ENCODE measurements at places on chromosomes 6 and 20.

DNA sequence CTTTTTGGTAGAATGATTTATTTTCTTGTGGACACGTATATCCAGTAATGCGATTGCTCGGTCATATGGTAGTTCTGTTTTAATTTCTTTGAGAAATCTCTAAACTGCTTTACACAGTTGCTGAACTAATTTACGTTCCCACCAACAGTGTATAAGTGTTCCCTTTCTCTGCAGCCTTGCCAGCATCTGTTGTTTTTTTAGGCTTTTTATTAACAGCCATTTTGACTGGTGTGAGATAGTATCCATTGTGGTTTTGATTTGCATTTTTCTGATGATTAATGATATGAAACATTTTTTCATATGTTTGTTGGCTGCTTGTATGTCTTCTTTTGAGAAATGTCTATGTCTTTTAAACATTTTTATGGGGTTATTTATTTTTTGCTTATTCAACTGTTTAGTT, 196.7 kb downstream of the MOXD1 start:
- DNase-seq: no peak

GRCh38 chr6:56864171-56864616, 90.7 kb upstream of the BEND6 start:
- DNase-seq: no peak

DNA sequence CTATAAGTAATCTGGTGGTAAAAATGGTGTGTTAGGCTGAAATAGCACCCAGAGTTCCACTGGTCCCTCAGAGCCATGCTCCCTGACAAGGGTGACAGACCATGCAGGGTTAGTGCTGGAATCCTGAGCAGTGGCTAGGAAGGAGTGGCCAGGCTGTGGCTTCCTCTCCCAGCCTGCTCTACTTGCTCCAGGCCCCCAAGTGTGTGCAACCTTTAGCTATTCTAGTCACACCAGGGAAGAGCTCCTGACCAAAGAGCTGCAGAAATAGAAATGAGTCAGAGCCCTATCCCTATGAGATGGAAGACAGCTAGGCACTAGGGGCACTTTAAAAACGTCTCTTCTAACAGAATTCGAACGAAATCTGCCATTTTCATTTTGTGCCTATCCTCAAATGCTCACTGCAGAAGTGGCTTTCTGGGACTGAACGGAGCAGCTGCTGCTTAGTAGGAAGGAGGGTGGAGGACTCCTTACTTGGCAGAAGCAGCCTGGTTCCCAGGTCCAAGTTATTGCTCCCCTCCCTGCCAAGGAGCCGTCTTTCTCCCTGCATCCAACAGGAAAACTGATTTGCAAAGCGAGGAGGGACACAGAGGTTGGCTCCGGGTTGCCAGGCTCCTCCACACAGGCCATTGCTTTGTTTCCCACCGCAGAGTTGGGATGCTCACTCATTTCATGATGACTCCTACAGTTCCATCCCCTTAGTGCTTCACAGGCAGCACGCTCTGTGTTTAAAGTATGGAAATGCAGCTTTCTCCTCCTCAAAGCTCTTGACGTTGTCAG, 754.5 kb downstream of the C6orf118 start:
- DNase-seq: no peak

DNA sequence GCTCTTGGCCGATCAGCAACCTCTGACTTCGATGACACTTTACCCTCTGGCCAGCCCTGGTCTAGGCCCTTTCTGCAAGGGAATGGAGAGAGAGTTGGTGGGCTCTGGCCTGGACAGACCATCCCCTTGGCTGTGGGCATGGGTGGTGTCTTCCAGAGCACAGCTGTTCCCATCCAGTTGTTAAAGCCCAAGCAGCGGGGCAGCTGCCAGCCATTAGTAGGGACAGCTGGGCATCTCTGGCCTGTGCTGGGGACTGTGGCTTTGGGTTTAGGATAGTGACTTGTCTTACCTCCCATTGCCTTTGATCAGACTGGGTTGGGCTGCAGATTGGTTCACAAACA, 2.8 kb downstream of the CDC25B start:
- no peak for DNase-seq

- no peak for DNase-seq
These were observed 53.2 kb upstream of the NKX2-4 start for GRCh38 chr20:21450572-21450971.

- DNase-seq: no peak
These were observed 35.3 kb downstream of the PANK2 start for GRCh38 chr20:3924304-3925112.

DNA sequence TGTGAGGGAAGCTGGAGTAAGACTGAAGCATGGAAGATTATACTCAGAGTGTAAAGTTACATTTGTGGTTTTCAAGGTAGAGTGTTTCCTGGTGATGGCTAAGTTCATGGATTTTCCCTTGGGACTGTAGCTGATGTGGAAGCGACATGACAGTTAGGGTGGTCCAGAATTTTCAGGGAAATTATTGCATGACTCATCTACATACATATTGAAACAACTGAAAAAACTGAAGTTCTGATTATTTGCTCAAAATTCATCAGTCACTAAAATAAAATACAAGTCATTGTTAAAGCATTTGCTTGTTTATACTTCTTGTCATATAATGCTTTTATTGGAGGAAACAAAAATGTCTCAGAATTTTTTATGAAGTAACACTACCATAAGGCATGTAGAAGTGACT, 700.0 kb downstream of the RFPL4B start:
- no peak for DNase-seq

GRCh38 chr6:167485186-167485978, 160.5 kb downstream of the TTLL2 start:
- DNase-seq: no peak

- DNase-seq: no peak
These were observed 6.2 kb upstream of the GHRH start for GRCh38 chr20:37267667-37268313.

GRCh38 chr6:158589366-158589765, 29.5 kb downstream of the TMEM181 start:
- DNase-seq: no peak

GRCh38 chr20:44309763-44310663, 989 bp downstream of the FITM2 start:
- no peak for DNase-seq

DNA sequence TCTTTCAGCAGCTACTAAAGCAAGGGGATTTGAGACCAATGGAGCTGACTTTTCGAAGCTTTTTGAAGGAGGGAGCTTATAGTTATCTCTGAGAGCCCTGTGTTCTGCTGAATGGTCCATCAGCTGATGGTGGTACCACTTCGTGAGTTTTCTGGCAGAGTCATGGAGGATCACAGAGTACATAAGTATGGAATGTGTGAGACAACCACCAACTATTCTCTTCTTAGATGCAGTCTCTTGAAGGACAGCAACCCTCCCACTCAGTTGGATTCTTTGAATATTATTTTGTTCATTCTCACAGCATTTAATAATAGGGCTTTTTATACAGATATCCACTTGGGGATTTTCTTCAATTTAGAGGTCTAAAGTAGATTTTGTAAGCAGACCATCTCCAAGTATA, 75.3 kb downstream of the ELOVL2 start:
- DNase-seq: no peak

GRCh38 chr20:15616626-15617025, 956.6 kb downstream of the KIF16B start:
- DNase-seq: no peak

GRCh38 chr20:35984382-35984781, 16.0 kb downstream of the CNBD2 start:
- DNase-seq: no peak

- DNase-seq: no peak
These were observed 56.6 kb upstream of the EYA2 start for GRCh38 chr20:46838011-46838410.

DNA sequence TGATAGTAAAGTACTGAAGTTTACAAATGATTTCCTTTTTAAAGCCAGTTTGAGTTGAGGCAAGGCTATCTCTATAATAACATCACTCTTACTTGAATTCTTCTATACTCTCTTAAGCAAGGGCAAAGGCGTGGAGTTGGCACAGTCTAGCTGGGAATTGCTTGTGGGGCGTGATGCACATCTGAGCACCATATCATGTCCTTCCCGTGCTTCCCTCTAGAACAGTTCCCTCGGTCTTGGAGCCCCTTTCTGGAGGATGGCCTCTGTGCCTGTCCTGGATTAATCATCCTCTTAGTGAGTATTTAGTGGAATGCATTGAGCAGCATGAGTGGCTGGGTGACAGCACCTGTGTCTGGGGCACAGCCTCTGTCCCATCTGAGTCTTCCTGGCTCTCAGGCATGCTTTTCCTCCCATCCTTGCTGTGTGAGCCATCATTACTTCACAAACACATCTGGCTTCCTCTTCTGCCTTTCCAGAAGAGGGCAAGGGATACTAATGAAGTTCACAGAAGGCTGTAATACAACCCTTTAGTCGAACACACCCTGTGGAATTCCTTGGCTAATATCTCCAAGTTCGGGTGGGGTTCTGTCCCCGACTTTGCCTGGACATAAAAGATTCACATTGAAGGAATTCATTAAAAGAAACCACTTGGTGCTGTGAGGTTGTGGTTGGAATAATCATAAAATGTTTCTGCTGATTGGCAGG, 188.2 kb downstream of the FNDC1 start:
- no peak for DNase-seq

DNA sequence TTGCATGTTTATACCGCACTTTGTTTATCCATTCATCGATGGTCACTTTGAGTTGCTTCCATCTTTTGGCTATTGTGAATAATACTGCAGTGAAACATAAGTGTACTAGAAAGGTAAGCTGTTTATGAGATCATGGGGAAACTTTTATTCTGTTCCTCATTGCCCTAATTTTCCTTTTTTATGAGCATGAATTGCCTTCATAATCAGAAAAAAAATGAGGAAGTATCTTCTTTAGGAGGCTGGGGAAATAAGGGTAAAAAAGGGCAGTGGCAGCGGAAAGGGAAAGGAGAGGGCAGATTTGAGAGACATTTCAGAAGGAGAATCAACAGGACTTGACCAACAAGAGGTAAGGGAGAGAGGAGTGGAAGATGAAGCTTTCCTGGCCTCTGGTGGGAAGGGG, 14.3 kb upstream of the SERINC3 start:
- no peak for DNase-seq

DNA sequence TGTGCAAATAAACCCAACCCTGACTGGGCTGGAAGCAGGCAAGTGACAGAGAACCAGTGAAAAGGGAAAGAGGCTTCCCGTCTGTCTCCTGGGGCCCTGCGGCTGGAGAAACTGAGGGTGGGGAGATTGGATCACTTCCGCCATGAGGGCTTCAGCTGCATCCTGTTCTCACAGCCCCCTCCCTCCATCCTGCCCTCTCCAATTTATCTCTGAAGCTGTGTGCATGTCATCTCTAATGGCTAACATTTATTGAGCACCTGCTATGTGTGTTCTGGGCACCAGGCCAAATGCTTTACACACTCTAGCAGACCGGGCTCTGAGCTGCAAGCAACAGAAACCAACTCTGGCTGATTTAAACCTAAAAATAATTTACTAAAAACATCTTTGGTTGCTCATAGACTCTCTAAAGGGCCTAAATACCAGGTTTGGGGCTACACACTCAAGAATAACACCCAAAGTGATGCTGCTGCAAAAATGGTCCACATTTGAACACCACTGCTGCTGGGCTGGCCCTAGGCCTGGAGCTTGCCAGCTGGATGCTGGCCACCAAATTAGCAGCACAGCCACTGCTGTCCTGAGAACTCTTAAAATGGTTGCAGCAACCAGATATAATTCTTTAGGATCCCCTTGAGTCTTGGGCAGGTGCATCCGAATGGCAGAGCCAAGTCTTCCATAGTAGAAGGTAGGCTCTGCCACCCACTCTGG, 123.6 kb upstream of the LRFN2 start:
- peak; percentile 95 for DNase-seq

DNA sequence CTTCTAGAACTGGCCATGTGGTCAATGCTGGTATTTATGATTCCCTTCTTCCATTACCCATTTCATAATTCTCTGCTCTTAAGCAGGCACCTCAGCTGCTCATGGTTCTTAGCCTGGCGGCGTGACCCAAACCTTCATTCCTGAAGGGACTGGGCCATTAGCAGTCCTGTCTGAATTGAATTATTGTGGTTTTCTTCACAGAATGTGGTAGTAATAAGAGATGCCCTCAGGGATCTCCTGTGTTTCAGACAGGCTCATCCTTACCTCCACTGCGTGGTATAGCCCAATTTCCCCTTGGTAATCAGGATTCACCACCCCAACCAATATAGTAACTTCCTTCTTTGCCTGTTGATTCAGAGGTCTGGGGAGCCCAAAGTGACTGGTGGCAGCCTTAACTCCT, 37.6 kb downstream of the PKIB start:
- no peak for DNase-seq

GRCh38 chr6:149031859-149032598, 285.2 kb downstream of the UST start:
- DNase-seq: no peak

DNA sequence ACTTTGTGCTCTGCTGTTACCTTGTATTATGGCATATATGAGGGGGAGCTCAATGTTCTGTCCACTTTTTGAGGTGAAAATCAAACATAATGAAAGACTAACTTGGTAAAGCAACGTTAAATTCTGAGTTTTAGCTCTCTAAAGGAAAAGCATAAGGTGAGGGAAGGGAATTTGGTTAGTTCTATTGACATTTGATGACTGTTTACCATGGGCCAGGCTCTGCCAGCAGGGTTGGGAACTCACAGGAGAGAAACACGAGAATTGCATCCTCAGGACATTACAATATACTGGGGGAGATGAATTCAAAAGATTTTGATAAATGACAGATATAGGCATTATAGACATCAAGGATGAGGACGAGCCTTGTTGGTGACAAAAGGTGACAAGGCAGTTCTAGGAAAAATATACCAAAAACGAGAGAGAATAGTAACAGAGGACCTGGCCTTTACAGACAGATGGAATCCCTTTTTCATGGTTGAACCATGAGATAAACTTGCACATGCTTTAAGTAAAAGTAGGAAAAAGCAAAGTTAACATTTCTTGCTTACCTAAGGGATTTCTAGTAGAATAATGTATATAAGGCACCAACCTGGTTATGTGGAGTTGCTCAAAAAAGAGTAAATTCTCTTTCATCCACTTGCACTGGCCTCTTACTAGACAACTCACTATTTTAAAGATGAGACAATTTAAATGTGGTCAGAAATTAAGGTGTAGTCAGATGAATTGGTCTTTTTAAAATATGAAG, 191.4 kb downstream of the NKAIN2 start:
- peak; percentile 76 for DNase-seq

DNA sequence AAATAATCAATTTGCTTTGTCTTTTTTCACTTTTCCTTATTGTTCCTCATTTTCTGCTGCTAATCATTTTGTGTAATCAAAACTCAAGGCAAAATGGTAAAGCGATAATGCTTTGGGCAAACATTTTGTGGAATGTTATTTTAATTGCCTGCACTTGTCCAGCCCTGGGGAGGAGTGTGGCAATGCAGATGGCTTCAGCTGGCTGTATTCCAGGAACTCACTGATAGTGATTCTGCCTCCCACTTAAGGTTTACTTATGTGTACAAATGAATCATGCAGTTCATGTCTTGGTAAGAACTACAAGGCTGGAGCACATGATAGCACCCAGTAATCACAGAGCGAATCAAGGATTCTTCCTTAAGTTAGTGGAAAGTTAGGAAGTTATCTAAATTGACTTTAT, 107.8 kb downstream of the COL19A1 start:
- peak; percentile 15 for DNase-seq

GRCh38 chr6:126907312-126907711, 211.2 kb upstream of the RSPO3 start:
- no peak for DNase-seq

GRCh38 chr6:135871878-135872277, 20.4 kb downstream of the PDE7B start:
- no peak for DNase-seq
